Mucosa of descending colon (tissue), 3 donors: ENCODE measurements at places on chromosomes 2 and 18. TPM values are rescaled to one million over a fixed set of nuclear protein-coding genes. Genes with fewer than 3 reads are reported as not detected.

GRCh38 chr2:3108710-3109702 lies 268.6 kb downstream of the EIPR1 start:
- DNase-seq: no peak

DNA sequence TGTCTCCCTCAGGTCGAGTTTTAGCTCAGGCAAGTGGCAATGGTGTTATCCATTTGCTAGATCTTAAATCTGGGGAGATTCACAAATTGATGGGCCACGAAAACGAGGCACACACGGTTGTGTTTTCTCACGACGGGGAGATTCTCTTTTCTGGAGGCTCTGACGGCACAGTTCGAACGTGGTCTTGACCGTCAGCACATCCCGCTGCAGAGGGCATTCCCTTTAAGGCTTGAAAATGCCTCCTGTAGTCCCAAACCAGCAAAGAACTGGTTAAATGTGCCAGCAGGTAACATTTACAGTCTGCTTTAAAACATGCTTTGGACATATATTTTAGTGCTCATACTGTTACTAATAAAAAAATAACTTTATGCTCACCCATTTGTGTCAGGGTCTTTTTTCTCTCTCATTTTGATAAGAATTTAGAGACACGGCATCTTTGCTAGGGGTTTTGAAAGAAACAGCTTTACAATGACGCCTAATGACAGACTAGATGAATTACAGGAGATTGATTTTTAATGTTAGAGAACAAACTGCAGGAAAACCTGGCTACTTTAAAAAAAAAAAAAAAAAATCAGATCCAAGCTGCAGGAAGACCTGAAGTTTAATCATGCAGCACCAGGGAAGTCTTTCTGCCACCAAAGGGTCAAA lies 602 bp upstream of the VWC2L start:
- no peak for DNase-seq

GRCh38 chr2:230874876-230875275 lies 10.1 kb downstream of the ITM2C start:
- peak; percentile 36 for DNase-seq

DNA sequence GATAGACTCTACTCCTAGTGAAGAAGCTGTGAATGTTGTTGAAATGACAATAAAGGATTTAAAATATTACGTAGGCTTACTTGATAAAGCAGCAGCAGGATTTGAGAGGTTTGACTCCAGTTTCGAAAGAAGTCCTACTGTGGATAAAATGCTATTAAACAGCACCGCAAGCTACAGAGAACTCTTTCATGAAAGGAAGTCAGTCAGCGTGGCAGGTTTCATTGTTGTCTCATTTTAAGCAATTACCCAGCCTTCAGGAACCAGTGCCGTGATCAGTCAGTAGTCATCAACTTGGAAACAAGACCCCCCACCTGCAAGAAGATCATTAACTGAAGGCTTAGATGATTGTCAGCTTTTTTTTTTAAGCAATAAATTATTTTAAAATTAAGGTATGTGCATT lies 14.0 kb downstream of the USP14 start:
- no peak for DNase-seq

- no peak for DNase-seq
Measured at GRCh38 chr18:4511166-4511565, 56.1 kb upstream of the DLGAP1 start.

DNA sequence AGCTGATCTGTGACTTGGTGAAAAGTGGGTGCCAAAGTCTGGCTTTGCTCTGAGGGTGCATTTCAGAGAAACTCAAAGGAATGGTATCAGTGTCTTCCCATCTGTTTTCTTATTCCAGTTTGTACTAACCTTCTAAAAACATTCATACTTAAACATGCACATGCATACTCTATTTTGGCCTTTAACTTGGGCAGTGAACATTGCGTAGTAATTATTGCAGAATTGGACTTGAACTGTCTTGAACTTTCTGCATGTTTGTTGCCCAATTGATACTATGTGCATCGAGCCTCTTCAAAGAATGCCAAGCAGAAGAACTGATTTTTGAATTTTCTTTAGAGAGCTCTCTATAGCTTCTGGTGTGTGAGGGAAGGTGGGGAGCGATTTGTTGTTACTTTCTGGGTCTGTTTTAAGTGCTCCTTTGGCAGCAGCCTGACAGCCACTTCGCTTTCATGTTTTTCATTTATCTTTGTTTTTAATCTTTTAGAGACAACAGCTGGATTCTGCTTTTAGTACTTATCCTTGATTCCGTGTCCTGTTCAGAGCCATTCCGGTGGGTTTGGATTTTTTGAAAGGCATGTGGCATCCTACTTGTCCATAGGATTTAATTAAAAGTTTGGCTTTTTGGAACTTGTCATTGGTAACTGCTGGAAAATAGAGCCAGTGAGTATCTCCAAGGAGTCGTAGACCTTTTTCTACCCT lies 159.2 kb downstream of the RAPGEF4 start:
- DNase-seq: no peak

DNA sequence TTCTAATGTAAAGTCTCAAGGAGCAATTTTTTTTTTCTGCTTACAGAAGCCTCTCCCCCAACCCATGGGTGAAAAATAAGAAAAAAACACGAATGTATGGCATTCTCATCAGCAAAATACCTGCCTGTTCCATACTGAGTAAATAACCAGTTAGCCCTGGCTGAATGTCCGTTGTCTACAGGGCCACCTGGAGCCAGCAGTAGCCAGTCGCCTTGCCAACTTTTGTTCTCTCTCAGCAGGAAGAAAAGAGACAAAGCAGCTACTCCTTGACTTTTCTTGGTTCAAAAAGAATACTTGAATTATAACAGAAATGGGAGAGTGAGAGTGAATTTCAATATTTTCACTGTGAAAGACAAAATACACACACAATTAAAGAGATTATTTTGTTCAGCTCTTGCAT lies 532.9 kb upstream of the CRIM1 start:
- DNase-seq: no peak

GRCh38 chr2:14015113-14015630 lies 617.3 kb upstream of the LRATD1 start:
- no peak for DNase-seq

DNA sequence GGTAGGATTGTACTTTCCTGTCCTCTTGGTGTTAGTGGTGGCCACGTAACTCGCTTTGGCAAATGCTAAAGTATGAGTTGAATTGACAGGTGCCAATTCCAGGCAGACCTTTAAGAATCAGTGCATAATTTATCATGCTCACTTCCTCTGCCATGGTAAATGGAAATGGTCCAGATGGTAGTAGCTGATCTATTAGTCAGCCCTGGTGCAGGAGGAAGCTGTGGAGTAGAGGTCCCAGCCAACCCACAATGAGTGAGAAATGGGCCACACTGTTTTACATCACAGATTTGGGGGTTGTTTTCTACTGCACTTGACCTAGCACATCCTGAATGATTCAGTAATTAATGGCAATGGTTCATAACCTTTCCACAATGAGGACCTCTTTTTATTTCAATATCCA lies 104.4 kb downstream of the RGPD3 start:
- no peak for DNase-seq

DNA sequence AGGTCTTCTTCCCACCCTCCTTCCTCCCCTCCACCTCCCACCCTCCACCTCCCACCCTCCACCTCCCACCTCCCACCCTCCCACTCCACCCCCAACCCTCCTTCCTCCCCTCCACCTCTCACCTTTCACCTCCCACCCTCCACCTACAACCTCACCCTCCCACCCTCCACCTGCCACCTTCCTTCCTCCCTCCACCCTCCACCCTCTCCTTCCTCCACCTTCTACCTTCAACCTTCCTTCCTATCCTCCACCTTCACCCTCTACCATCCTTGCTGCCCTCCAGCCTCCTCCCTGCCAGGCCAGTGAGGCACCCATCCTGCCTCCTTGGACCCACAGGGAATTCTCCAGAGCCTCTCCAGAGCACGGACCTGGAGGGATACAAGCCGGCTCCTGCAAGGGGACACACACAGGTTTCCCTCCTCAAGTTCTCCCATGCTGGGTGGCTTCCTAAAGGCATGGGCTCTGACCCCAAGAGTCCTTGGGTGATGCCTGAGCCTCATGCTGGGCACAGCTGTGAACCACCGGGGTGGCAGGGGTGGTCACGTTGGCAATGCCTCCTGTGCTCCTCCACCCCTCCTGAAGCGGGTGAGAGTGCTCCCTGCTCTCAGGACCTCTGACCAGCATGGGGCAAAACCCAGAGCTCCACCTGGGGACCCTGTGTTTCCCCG lies 293.0 kb downstream of the NDUFA10 start:
- DNase-seq: no peak

DNA sequence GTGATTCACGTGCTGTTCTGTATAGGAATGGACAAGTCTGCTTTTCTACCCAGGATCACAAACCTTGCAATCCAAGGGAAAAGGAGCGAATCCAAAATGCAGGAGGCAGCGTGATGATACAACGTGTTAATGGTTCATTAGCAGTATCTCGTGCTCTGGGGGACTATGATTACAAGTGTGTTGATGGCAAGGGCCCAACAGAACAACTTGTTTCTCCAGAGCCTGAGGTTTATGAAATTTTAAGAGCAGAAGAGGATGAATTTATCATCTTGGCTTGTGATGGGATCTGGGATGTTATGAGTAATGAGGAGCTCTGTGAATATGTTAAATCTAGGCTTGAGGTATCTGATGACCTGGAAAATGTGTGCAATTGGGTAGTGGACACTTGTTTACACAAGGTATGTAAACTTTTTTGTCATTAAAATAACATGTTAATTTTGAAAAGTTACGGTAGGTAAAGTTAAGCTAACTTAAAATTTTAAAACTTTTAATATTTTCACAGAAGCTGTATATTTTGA lies 33.0 kb downstream of the PPM1B start:
- no peak for DNase-seq

DNA sequence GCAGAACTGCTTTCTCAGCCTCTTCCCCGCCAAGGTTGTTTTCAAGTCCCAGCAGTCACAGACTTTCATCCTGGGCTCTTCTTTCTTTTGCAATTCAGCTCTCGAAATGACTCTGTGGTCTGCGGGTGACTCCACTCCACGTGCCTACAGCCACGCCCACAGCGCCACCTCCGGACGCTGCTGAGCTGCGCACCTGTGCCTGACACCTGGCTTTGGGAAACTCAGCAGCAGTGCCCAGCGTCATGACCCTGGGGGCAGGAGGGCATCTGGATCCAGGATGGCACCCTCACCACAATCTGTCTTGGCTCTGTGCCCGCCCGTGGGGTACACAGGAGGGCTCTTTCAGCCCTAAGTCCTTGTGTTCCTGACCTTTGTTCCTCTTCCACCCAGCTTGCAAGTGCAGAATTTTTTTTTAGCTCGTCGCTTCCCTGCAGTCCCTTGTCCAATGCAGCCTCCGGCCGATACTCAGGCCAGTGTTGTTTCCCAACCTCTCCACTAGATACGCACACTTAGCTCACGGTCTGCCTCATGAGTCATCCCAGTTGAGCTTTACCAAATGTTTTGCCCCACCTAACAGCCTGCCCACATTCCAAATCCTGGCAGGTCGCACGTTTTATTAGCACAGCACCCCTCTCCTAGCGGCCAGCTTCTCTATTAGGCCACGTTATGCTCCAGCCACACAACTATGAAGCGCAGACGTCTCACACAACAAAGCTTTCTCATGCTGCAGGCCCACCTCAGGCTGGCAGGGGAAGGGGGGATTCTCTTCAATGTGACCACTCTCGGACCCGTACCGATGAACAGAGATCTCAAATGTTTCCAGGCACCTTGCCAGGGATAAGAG lies 6.5 kb upstream of the CAPN10 start:
- peak; percentile 82 for DNase-seq

DNA sequence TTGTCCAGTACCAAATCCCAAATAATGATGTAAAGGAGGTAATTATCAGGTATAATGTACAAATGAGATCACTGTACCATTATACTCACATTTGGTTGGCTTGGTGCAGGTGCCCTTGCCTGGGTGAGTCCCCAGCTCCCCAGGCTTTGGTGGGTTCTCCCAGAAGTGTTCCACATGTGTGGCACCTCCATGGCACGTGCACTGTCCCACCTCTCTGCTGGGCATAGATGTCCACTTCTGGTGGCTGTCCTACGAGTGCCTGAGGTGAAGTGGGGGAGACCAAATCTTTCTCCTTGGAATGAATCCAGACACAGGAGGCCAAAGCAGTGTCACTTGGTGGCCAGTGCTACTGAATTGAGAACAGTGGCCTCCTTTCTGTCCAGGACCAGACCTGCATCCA lies 162.4 kb upstream of the SESTD1 start:
- no peak for DNase-seq

DNA sequence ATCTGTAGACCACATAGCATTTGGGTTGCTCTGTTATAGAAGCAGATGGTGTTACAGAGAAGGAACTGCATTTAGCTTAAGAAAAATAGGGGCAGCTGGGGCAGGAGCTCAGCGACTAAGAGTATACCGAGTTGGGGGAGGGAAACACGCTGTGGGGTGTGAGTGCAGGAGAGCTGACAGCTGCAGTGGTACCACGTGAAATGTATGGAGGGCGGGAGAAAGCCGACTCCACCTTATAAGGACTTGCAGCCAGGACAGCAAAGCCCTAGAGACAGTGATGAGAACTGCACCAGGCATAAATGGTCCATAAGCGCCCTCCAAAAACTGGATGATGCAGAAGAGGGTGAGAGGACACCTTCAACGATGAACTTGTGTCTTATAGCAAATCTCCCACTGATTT lies 237.6 kb downstream of the PRKCE start:
- DNase-seq: no peak

- DNase-seq: no peak
Measured at GRCh38 chr2:227404585-227405271, 17.0 kb upstream of the SCYGR1 start.

DNA sequence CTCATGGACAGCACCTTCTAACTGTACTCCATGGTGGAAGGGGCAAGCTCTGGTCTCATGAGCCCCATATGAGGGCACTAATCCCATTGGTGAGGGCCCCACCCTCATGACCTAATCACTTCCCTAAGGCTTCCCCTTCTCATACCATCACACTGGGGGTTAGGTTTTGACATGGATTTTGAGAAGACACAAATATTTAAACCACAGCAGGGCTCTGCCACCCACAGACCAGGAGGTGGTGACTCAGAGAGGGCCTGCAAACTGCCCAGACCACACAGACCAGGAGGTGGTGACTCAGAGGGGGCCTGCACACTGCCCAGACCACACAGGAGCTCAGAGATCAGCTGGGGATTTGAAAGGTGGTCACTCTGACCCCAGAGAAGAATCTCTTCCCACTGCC lies 222.0 kb downstream of the KLHL29 start:
- DNase-seq: no peak

GRCh38 chr2:5660591-5660990 lies 31.6 kb upstream of the SOX11 start:
- no peak for DNase-seq

GRCh38 chr2:85898881-85899280 lies 10.1 kb upstream of the ST3GAL5 start:
- no peak for DNase-seq

DNA sequence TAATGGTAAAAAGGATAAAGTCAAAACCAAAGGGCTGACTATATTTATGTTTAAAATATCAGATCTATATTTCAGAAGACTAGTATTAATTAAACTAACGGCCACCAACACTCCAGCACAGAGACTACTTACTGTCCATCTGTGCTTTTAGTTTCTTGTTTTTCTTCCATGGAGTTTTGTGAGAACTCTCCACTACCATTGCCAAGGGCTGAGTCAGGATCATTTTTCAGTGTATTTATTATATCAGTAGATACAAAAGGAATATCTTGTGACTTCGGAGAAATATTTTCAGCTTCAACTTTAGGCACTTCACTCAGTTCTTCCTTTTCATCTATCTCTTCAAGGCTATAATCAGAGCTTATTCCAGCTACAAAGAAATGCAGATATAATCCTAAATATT lies 79.1 kb upstream of the GRB14 start:
- no peak for DNase-seq

- peak; percentile 76 for DNase-seq
Measured at GRCh38 chr2:72892506-72893173, 5.4 kb downstream of the SPR start.

MATN3 gene
- 0.89 TPM for total RNA-seq

LRRTM4 gene
- total RNA-seq: 1.4 TPM

SEPTIN10 gene
- 112 TPM for total RNA-seq

SNED1 gene
- total RNA-seq: 16.3 TPM

PHLPP1 gene
- total RNA-seq: 19.7 TPM

ABCG5 gene
- total RNA-seq: not detected
